ENCODE measurements at places on chromosomes 16 and 17. TPM values are rescaled to one million over a fixed set of nuclear protein-coding genes. Genes with fewer than 3 reads are reported as not detected.

GRCh38 chr16:57892041-57892440, 78.9 kb downstream of the CNGB1 start:
- no peaks in the 10 kb centered on the region for H3K27me3 ChIP-seq
- no peak overlapping the region for H3K27ac ChIP-seq
- no peak for DNase-seq
- no peaks in the 10 kb centered on the region for H3K4me1 ChIP-seq
- H3K36me3 ChIP-seq: no peaks in the 10 kb centered on the region
- H3K4me3 ChIP-seq: no peak overlapping the region

DNA sequence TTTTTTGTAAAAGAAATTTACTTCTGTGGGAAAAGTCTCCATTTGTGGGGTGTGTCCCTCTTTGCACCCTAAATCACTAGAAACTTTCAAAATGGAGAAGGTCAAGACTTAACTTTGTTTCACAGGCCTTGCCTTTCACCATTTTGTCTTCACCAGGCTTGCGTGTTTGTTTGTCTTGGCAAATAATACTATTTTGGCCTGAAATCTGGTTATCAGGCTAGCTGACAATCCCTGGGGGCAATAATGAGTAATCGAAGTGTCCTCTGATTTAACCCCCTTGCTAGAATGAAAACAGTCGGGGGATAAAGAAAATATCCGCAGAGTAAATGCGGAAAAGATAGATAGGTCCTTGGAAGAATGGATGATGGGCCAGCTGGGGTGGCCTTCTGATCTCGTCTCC, 34.5 kb downstream of the SLC39A11 start:
- DNase-seq: no peak
- H3K27me3 ChIP-seq: no peaks in the 10 kb centered on the region
- H3K4me1 ChIP-seq: no peaks in the 10 kb centered on the region
- H3K27ac ChIP-seq: no peak overlapping the region

GRCh38 chr17:63954402-63955063, 18.2 kb downstream of the SCN4A start:
- no peak overlapping the region for H3K4me3 ChIP-seq
- H3K36me3 ChIP-seq: peaks cover 13% of the 10 kb centered on the region
- peaks cover 63% of the 10 kb centered on the region for H3K4me1 ChIP-seq
- H3K27me3 ChIP-seq: no peaks in the 10 kb centered on the region
- H3K27ac ChIP-seq: peak overlapping the region; percentile 96

GRCh38 chr16:86958423-86958822, 358.8 kb downstream of the C16orf95 start:
- no peak overlapping the region for H3K27ac ChIP-seq
- H3K4me1 ChIP-seq: no peaks in the 10 kb centered on the region
- no peak for DNase-seq
- no peak overlapping the region for H3K4me3 ChIP-seq
- H3K27me3 ChIP-seq: peaks cover 21% of the 10 kb centered on the region
- H3K36me3 ChIP-seq: no peaks in the 10 kb centered on the region

- DNase-seq: no peak
- no peak overlapping the region for H3K4me3 ChIP-seq
- H3K27me3 ChIP-seq: no peaks in the 10 kb centered on the region
- no peak overlapping the region for H3K27ac ChIP-seq
- H3K4me1 ChIP-seq: no peaks in the 10 kb centered on the region
Measured at GRCh38 chr16:23343643-23344612, 41.8 kb downstream of the SCNN1B start.

GRCh38 chr16:30951193-30951592, 2.3 kb downstream of the ORAI3 start:
- H3K4me3 ChIP-seq: no peak overlapping the region
- H3K36me3 ChIP-seq: peaks cover 4% of the 10 kb centered on the region
- peak overlapping the region; percentile 86 for H3K27ac ChIP-seq
- peaks cover 33% of the 10 kb centered on the region for H3K4me1 ChIP-seq
- no peak for DNase-seq

DNA sequence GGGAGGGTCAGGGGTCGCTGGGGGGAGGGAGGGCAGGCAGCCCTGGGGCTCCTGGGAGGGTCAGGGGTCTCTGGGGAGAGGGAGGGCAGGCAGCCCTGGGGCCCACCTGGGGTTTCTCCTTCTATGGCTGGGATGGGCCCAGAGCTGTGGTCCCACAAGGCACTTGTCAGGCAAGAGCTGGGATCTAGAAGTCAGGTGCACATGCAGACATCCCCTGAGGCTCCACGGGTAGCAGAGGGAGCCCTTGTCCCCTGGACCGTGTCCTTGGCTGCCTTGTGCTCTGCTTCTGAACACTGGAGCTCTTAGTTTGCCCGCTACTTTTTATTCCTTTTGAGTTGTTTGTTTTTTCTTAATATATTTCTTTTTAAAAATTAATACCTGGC, 1.8 kb downstream of the TUBB3 start:
- peaks cover 12% of the 10 kb centered on the region for H3K4me1 ChIP-seq
- DNase-seq: no peak
- H3K27me3 ChIP-seq: peaks cover 46% of the 10 kb centered on the region

DNA sequence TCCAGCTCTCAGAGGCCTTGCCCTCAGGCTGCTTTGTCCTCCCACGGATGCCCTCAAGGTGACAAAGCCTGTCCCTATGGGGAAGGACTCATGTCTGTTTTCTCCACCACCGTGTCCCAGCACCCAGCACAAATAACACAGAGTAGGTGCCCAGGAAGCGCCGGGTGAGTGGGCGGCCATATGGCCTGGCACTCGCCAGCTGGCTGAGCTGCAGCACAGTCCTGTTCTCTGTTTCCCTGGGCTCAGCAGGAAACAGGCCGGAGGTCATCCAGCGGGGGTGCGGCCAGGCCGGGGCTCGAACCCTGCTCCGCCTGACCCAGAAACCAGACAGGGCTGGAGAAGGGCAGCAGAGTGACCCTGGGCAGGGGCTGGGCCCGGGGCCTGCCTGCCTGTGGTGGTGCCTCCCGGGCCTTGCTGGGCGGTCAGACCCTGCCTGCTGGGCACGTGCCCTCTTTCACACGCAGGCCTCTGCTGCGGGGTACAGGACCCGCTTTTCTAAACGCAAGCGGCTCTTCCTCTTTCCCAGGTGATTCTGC, 139.0 kb upstream of the CIBAR2 start:
- no peaks in the 10 kb centered on the region for H3K27me3 ChIP-seq
- no peaks in the 10 kb centered on the region for H3K36me3 ChIP-seq
- no peak for DNase-seq
- no peak overlapping the region for H3K27ac ChIP-seq

DNA sequence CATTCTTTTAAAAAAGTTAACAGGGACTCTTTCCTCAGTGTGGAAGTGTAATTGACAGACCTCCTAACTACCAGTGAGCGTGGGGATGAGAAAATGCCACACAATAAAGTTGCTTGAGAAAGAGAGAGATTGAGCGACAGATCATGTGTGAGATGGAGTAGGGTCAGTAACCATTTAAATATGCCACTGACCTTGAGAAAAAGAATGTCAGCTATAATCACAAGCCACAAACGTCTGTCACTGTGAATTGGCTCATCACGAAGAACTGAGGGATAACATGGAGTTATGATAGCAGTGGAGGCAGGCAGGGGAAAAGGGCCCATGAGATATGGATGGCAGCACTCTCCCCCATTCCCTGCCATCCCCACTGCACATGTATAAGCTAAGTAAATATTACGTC, 253.9 kb downstream of the SLC39A11 start:
- H3K27ac ChIP-seq: no peak overlapping the region
- no peaks in the 10 kb centered on the region for H3K36me3 ChIP-seq
- DNase-seq: no peak
- H3K4me1 ChIP-seq: no peaks in the 10 kb centered on the region

DNA sequence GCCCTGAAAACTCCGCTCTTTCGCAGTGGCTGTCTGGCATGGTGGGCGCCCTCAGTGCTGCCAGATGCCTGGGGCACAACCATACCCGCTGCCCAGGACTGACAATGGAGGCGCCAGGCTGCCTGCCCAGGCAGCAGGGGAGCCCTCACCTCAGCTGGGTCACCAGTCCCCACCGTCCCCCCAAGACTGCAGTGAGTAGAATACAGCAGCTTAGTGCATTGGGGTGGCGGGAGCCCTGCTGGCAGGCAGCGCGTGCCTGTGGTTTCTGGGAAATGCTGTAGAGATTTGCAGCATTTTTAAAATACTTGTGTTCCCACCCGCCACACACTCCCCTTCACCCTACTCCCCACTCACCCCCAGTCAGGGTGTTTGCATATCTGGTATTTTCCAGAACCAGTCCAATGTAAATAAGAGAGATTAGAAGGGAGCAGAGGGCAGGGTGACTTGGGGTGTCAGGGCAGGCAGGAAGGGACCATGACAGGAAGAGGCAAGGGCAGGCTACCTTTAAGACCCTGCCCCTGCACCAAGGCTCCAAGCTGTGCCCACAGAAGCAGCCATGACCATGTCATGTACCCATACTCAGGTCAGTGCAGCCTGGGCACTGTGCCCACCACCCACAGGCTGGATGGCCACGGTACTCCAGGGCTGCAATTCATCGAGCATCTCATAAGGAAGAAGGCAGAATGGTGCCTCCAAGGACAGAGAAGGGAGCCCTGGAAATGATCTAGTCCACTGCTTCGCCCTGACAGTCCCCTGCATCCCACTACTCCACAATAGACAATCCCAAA, 21.5 kb downstream of the MYO18A start:
- no peaks in the 10 kb centered on the region for H3K36me3 ChIP-seq
- H3K27ac ChIP-seq: no peak overlapping the region
- H3K27me3 ChIP-seq: no peaks in the 10 kb centered on the region
- no peak overlapping the region for H3K4me3 ChIP-seq

CCL8 gene
- total RNA-seq: not detected

GRCh38 chr16:78706637-78707036, 607.2 kb downstream of the WWOX start:
- no peak for DNase-seq
- H3K36me3 ChIP-seq: no peaks in the 10 kb centered on the region
- no peak overlapping the region for H3K4me3 ChIP-seq
- no peak overlapping the region for H3K27ac ChIP-seq
- no peaks in the 10 kb centered on the region for H3K27me3 ChIP-seq
- H3K4me1 ChIP-seq: no peaks in the 10 kb centered on the region

DNA sequence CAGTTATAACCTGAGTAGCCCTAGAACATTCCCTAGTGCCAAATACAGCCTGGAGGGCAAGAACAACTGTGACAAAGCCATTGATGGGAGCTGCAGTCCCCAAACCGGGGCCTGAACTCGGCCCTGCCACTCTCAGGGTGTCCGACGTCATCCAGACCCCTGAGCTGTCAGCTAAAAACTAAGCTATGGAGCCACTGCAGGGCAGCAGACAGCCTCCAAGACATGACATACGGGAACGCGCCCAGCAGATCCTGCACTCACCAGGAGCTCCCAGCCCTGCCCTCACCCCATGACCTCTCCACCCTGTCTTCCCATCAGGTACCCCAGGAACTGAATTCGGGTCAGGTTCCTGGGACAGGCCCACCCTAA, 28.4 kb downstream of the KDM8 start:
- H3K27ac ChIP-seq: no peak overlapping the region
- DNase-seq: no peak
- H3K27me3 ChIP-seq: no peaks in the 10 kb centered on the region
- peaks cover 9% of the 10 kb centered on the region for H3K36me3 ChIP-seq
- H3K4me3 ChIP-seq: no peak overlapping the region

DNA sequence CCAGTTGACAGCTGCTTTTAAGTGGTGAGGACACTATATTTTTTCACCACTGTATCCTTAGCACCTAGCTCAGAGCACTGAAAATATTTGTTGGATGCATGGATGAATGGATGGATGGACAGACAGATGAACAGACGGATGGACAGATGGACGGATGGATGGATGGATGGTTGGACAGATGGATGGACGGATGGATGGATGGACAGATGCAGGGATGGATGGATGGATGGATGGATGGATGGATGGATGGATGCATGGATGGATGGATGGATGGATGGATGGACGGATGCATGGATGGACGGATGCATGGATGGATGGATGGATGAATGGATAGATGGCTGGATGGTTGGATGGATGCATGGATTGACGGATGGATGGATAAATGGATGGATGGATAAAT, 12.4 kb upstream of the SLC5A11 start:
- H3K4me1 ChIP-seq: no peaks in the 10 kb centered on the region
- DNase-seq: no peak
- H3K36me3 ChIP-seq: peaks cover 21% of the 10 kb centered on the region
- no peaks in the 10 kb centered on the region for H3K27me3 ChIP-seq
- H3K27ac ChIP-seq: no peak overlapping the region
- no peak overlapping the region for H3K4me3 ChIP-seq

ASGR2 gene
- total RNA-seq: not detected

MFAP4 gene
- 18.6 TPM for total RNA-seq

DOC2B gene
- total RNA-seq: 1.1 TPM

DNA sequence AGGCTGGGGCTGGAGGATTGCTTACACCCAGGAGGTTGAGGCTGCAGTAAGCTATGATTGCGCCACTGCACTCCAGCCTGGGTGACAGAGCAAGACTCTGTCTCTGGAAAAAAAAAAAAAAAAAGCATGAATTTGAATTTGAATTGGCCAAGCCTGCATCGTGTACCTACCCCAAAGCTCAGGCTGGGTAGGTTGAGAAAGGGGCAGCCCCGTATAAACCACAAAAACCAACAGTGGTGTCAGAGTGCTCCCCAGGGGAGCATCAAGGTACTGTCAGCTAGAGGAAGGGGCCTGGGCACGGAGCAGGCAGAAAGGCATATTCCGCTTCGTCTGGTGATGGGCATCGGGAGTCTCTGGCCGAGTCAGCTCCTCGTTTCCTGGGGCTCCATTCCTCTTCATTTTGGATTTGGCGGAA, 40.9 kb downstream of the RAP1GAP2 start:
- no peaks in the 10 kb centered on the region for H3K4me1 ChIP-seq
- no peaks in the 10 kb centered on the region for H3K27me3 ChIP-seq
- no peak overlapping the region for H3K4me3 ChIP-seq
- no peaks in the 10 kb centered on the region for H3K36me3 ChIP-seq
- no peak overlapping the region for H3K27ac ChIP-seq

GRCh38 chr17:13073018-13073417, 55.2 kb upstream of the ELAC2 start:
- H3K4me3 ChIP-seq: no peak overlapping the region
- H3K27me3 ChIP-seq: no peaks in the 10 kb centered on the region
- no peak for DNase-seq
- H3K27ac ChIP-seq: no peak overlapping the region
- no peaks in the 10 kb centered on the region for H3K4me1 ChIP-seq

SCNN1B gene
- 0.81 TPM for total RNA-seq

NUFIP2 gene
- total RNA-seq: 33.7 TPM
